ENCODE measurements at places on chromosomes 13 and 19.

- no peak for DNase-seq
Measured at GRCh38 chr13:100872761-100873160, 198.2 kb upstream of the TMTC4 start.

DNA sequence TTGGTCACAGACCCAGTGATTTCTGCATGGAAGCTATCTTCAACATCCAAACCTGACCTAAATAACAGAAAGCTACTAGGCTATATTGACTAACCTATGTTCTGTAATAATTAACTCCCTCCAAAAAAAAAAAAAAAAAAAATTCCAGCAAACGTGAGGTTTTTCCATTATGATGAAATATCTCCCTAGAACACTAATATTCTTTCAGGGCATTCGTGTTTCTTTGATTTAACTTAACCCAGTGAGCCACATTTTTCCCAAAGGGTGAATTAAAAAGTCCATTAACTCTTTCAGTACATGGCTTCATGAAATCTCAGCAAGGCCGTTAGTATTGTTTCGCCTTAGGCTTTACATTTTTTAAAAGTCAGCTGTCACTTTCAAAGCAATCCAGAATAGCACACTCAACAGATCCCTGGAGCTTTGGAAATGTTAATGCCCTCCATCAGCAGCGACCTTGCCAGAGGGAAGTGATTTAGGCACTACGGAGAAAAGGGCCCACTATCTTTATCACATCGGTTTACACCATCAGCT lies 175.8 kb downstream of the DCT start:
- no peak for DNase-seq

DNA sequence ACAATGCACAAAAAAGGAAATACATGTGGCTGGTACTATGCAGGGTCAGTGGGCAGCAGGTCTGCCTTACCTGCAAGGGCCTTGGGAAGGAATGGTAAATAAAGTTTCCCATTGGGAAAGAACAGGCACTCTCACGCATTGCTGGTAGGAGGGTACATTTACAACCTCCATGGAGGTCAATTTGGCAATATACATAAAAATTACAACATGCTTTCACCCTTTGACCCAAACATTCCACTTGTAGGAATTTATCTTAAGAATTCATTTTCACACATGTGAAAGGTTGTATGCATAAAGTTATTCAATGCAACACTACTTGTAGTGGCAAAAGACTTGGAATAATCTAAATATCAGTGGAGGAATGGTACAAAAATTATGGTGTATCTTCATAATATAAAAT lies 216.4 kb downstream of the DLEU7 start:
- DNase-seq, result no peak

- DNase-seq, result no peak
Measured at GRCh38 chr13:21759463-21759862, 88.6 kb downstream of the FGF9 start.

- DNase-seq, result no peak
Measured at GRCh38 chr13:30884543-30884942, 21.5 kb upstream of the MEDAG start.

DNA sequence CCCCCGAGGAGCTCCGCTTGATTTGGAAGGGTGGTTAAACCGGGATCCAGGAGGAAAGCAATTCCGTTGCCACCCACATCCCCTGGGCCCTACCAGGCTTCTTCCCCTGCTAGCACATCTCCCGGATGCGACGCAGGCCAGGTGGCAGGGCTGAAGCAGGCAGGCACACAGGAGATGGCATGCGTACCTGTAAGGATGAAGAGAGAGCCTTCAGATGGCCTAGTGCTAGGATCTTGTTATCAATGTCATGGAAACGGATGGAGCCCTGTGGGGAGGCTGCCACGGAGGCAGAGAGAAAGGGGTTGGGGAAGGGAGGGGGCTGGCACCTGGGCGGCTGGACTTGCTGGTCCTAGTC lies 8.5 kb upstream of the SOX1 start:
- DNase-seq, result no peak

GRCh38 chr19:13100841-13101589 lies 1.6 kb downstream of the LYL1 start:
- no peak for DNase-seq

GRCh38 chr19:609004-609346 lies 19.3 kb downstream of the HCN2 start:
- DNase-seq, result peak; percentile 45

GRCh38 chr13:39776439-39776838 lies 121.0 kb downstream of the COG6 start:
- DNase-seq, result no peak

- DNase-seq, result peak; percentile 79
Measured at GRCh38 chr13:109869312-109870237, 83.2 kb upstream of the IRS2 start.

- DNase-seq, result no peak
Measured at GRCh38 chr19:18503971-18504885, 17.6 kb downstream of the ELL start.

DNA sequence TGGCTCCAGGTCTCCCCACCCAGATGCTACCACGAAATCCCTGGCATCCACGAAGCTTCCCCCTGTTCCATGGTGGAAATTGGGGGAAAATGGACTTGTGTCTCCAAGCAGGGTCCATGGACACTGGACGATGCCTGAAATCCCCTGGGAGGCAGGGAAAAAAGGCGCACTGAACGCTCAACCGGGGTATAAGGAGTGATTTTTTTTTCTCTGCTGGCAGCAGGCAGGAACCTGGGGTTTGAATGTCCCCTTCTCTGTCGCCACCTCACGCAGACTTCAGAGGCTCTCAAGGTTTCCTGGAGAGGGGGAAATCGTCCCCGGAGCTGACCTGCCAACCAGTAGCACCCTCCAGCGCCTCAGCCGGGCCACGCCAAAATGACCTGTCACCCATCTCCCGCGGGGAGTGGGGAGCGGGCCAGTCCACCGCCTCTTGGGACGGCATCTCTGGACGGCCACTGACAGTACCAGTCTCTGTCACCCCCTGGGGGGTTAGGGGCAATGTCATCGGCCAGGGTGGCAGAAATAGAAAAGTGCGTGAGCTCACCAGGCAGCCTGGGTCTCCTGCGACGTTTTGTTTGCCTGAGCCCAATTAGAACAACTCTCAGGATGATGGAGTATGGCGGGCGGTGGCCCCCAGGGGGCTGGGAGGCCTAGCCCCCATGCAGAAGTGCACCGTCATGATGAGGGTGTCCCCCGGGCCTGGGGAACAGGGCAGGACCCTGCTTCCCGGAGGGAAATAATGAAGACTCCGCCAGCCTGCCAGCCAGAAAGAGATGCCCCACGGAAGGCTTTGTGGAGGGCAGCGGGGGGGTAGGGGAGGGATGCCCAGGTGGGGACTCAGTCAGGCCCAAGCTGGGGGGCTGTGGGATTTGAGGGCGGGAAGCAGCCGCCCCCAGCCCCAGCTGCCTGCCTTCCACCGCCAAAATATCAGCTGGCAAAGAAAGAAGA lies 2.6 kb downstream of the PTPRS start:
- DNase-seq, result peak; percentile 32

GRCh38 chr19:56105090-56105701 lies 15.9 kb downstream of the ZNF787 start:
- DNase-seq, result no peak

GRCh38 chr19:19775891-19776205 lies 42.9 kb upstream of the ZNF14 start:
- peak; percentile 57 for DNase-seq

GRCh38 chr19:35318679-35319448 lies 10.1 kb upstream of the CD22 start:
- no peak for DNase-seq

GRCh38 chr19:35959040-35959967 lies 23.1 kb downstream of the LRFN3 start:
- DNase-seq, result no peak

- DNase-seq, result peak; percentile 4
Measured at GRCh38 chr13:43473437-43473836, 313.3 kb downstream of the ENOX1 start.

DNA sequence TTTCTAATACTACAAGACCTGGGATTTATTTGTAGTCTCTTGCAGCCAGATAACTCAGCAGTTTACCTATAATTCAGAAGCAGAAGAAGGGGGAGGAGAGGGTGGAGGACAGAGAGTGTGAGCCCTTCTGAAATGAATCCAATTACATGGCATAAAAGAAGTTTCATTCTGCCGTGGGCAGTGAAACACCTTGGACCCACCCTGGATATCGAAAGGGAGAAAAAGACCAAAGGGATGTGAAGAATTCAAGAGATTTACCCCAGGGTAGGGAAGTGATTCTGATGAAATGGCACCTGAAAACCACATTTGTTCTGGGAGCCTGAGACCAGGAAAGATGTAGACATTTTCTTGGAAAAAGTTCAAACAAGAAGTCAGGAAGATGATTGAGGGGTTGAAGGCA lies 140.9 kb downstream of the NDFIP2 start:
- DNase-seq, result no peak

DNA sequence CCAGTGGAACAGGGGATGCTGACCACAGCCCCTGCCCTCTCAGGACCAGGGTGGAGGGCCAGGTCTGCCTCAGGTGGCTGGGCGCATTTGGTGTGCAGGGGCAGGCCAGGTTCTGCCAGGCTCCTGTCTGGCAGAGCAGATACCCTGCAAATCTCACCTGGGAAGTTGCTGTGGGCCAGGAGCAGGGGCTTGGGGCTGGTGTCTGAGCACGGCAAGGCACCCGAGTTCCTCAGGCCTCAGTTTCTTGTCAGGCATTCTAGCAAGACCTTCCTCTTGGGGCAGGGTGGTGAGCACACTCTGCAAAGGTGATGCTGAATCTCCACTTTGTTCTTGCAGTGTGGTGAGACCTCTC lies 1.1 kb downstream of the CRTC1 start:
- no peak for DNase-seq

- no peak for DNase-seq
Measured at GRCh38 chr19:56269348-56269747, 3.2 kb upstream of the EDDM13 start.

DNA sequence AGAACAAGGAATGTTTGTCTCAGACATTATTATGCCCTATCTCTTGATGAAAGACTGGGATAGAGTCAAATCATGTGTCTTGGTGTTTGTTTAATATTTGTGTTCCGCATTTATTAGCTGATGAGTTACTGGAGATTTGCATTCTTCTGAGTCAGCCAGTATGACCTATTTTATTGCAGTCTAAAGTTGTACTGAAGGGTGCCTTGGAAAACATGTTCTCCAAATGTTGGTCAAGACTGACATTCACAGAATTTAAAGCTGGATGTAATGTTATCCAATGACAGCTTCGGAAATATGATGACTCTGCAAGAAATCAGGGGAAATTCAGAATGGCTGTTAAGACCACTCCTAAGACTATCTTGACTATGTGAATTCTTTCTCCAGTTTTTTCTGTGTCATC lies 134.0 kb downstream of the KCNRG start:
- DNase-seq, result no peak

DNA sequence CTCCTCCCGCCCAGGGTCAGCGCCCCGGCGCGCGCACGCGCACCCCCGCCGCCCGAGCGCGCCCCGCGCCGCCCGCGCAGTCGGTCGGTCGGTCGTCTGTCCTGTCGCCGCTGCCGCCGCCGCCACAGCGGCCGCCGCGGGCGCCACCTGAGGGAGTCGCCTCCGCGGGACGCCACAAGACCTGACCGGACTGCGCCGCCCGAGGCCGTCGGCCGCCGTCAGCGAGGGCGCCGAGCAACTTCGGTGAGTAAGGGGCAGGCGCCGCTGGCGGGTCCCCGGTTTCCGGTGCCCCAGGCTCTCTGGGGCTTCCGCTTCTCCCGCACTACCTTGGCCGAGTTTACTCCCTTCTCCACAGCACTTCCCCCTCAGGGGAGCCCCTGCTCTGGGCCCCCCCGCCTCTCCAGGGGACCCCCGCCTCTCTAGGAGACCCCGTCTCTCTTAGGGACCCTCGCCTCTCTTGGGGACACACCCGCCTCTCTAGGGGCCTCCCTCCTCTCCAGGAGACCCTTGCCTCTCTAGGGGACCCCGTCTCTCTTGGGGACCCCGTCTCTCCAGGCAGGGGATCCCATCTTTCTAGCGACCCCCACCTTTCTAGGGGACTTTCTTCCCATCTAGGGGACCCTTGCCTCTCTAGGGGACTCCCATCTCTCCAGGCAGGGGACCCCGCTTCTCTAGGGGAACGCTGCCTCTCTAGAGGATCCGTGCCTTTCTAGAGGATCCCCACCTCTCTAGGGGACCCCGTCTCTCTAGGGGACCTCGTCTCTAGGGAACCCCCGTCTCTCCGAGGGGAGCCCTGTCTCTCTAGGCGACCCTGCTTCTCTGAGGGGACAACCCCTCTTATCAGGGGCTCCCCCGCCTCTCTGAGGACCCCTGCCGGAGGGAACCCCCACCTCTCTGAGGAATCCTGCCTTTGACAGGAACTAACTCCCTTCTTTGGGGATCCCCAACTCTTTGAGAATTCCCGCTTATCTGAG lies 19.3 kb upstream of the GATAD2A start:
- DNase-seq, result no peak

- peak; percentile 88 for DNase-seq
Measured at GRCh38 chr19:15288146-15288963, 44.0 kb downstream of the BRD4 start.

DNA sequence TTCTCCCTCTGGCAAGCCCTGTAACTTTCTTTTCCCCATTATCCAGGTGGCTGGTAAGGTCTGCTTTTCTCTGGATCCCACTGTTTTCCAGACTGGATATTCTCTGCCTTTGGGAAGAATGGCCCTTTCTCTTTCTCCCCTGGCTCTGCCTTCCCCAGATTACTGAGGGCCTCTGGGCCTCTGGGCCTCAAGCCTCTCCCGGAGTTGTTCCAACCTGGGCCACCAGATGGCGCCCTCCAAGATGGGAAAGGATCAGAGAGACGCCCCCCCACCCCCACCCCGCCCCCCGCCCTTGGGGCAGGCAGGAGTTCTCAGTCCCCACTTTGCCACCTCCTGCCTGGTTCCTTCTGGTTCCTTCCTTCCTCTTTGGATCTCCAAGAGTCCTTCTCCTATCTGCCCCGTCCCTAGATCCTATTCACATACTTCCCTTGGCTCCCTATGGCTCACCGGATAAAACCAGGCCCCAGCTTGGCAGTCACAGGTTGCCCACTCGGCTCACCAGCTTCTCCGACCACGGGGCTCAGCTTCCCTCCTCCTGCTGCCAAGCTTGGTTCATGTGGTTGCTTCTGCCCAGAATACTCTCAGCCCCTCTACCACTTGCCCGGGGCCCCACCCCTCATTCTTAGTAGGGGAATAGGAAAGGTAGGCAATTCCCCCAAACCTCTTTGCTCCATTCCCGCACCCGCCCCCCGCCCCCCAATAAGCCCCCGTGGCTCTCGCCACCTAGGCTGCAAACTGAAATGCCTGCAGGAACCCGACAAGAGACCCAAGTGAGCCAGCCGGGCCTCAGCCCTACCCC lies 13.1 kb downstream of the EPS8L1 start:
- peak; percentile 80 for DNase-seq

- DNase-seq, result peak; percentile 21
Measured at GRCh38 chr13:39263033-39263432, 224.8 kb downstream of the NHLRC3 start.

DNA sequence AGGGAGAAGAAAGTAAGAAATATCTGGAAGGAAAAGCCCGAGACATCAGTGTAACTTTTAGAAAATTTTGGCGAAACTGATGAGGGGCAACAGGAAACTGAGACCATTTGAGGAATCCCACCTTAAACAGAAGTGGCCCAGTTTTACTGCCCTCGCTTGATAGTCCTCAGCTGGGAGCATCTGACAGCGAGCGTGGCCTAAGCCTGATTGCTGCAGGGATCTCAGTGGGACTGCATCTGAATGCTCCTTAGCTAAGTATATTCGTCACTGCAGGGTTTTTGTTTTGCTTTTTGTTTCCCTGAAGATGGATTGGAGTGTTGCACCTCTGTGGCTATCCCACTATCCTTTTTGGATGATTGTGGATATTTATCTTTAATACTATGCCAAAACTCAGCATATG lies 262.7 kb upstream of the KLHL1 start:
- no peak for DNase-seq

GRCh38 chr13:27599845-27600553 lies 20.3 kb downstream of the LNX2 start:
- DNase-seq, result no peak

Data from RPMI8226 (cell line).